ENCODE measurements at places on chromosomes 4 and X.
A peak's percentile ranks its signal among the peaks of the same experiment; 100 is the strongest.

- DNase-seq: peak; percentile 82
These were observed 87.0 kb downstream of the ANXA3 start for GRCh38 chr4:78638337-78639172.

DNA sequence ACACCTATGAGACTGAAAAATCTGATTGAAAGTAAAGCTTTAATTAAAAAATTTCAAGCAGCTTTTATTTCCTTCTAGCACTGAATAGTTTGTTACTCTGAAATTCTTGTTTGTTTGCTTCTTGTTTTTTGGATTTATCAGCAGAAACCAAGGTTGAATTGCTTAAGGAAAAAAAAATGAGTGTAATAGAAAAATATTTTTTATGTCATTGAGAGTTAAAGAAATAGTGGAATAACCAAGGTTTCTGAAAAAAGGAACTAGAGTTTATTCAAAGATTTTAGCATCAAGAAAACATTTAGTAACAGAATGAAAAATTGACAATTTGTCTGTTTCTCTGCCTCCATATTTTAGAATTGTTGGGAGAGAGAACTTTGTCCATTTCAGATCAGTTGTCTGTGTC lies 1852.2 kb downstream of the PCDH7 start:
- DNase-seq: no peak

DNA sequence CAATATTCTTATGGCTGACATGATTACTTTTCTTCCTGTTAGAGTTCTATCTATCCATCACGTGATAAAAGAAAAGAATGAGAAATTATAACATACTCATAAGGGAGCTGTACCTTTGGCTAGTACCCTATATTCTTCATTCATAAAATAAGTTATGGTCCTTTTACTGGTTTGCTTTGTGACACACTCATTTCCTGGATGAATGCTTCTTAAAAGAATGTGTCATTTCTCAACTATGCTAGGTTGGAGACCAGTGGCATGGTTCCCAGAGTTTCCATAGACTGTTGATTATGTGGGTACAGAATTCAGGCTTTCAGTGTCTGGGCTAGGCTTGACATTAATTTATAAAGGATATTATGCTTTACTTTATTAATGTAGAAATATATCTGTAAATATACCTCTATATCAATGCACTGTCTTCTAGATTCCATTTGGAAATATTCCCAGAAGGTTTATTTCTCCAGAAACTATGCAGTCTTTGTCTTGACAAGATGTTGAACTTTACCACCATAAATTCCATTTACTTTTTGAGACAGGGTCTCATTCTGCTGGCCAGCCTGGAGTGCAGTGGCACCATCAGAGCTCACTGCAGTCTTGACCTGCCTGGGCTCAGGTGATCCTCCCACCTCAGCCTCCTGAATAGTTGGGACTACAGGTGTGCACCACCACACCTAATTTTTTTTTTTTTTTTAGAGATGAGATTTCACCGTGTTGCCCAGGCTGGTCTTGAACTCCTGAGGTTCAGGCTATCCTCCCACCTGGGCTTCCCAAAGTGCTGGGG lies 23.8 kb downstream of the NUDT6 start:
- DNase-seq: no peak

- DNase-seq: no peak
These were observed 136.2 kb downstream of the CFAP299 start for GRCh38 chr4:80471756-80472155.

DNA sequence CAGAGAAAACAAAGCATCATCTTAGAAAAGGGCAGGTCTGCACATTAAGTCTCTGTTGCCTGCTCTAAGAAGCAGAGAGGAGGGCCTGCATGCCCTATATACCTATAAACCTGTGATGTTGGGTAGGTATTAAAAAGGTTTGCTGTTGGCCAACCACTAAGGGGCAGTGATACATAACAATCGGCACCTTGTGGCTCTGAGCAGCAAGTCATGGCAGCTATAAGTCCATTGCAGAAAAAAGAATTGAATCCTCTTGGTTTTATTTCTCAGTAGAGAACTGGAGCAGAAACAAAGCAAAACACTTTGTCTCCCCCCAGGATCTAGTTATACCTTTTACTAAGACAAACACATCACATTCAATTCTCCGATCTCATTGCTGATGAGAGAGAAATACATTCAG lies 1364.4 kb downstream of the STIM2 start:
- DNase-seq: no peak

DNA sequence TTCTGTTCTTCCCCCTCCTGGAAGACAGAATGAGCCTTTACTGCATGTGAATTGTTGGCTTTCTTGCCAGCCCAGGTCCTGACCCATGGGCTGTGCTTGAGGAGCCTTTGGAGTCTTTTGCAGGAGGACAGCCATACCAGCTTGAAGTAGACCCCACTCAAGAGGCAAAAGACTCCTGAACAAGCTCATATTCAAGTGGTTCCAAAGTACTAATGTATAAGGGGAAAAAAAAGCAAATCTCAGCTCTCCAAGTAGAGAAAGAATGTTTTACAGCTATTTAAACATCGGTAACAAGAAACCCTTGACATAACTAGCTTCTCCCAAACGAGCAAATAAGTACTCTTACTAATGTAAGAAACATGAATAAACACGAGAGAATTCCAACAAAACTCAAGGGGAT lies 174.9 kb upstream of the MXRA5 start:
- DNase-seq: no peak

GRCh38 chrX:150765782-150766350 lies 72.7 kb downstream of the MTMR1 start:
- DNase-seq: no peak

- no peak for DNase-seq
These were observed 174.4 kb downstream of the FHIP1A start for GRCh38 chr4:151583157-151583914.

DNA sequence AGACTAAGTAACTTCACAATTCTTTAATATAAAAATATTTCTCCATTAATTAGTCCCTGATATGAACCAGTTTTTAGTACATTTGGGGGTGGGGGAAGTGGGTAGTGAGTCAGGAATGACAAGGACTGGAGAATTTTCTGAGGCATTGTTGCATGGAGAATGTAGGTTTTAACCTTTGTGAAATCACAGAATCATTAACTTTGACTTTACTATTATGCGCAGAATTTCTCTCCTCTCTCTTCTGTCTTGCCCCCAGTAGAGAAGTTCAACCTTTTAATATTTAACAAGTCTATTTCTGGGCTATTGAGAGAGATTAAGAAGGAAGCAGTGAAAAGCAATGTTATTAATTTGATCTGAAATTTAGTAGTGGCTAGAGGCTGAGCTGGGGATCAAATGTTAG lies 597.0 kb downstream of the PCDH18 start:
- no peak for DNase-seq

DNA sequence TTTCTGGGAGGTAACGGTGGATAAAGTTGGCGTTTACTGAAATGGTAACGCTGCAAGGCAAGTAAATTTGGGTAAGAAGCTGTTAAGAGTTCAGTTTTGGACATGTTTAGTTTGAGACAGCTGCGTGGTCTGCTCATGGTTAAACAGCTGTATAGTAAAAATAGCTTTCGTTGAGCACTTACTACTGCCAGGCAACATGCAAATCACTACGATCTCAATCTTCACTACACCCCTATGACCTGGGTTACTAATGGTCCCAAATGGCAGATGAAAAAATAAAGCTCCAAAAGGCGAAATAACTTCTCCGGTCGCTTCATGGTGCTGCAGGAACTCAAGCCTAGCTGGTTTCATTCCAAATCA lies 22.2 kb downstream of the FABP2 start:
- no peak for DNase-seq

DNA sequence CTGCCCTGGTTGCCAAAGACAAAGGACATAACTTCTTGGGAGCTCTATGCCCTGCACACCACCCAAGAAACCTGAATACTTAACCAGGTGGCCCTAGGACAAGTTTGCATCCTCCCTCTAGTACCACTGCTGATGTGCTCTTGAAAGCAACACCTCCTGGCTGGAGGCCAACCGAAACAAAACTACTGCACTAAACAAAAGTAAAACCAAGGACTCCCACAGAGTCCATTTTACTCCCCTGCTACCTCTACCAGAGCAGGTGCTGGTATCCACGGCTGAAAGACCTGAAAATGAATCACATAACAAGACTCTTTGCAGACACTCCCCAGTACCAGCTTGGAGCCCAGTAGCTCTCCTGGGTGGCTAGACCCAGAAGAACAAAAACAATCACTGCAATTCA lies 941.8 kb downstream of the RAPGEF2 start:
- no peak for DNase-seq

GRCh38 chrX:151675121-151675746 lies 20.0 kb upstream of the PRRG3 start:
- no peak for DNase-seq

DNA sequence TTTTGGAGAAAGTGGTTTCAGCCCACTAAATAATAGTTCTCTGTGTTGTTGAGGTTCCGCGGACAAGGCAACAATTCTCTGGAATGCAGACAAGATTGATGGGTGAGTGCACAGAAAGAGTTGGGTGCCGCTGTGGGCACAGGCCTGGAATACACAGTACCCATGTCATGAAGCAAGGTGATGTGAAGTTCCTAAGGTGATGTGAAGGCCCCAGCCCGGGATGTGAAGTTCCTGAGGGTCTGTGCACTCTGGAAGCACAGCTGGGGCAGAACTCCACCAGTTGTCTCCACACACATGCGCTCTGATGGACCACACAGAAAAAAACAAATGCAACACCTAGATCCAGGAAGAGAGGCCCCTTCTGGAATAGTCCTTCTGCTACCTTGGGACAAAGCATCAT lies 86.6 kb upstream of the BMPR1B start:
- DNase-seq: no peak

DNA sequence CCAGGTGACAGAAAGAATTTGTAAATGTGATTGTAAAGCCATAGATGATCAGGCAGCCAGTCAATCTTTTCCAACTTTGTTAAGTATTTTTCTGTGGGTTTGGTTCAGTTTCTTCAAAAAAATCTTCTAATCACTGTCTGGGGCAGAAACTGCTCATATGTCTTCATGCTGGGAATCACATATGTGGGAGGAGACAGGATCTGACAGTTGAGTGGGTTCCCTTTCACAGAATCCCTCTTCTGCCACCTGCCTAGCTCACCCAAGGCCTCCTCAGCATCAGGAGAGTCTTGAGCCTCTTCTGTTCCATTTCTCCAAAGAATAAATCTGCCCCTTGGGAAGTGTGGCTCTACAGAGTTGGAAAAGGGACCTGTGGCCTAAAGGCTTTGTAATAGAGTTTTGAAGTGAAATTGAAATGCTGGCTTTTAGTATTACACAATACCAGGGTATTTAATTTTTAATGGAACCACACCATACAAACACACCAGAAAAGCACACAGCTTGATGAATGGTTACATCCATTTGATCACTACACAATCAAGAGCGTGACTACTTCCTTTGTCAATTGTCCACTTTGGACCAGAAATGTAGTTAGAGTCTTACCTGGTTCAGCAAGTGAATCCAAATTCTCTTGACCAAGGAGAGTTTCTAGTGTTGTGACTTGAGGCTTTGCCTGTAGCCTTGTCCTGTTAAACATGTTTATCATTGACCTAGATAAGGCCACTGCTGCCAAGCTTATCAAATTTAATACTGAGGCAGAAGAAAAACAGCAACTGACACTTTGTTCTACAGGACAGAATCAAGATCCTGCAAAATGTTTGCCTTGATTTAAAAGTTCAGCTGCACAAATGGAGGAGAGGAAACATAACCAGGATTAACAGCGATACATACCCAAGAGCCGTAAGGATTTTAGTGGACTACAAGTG lies 20.4 kb downstream of the MSMO1 start:
- DNase-seq: no peak

GRCh38 chr4:40995850-40996249 lies 218.5 kb downstream of the APBB2 start:
- no peak for DNase-seq

DNA sequence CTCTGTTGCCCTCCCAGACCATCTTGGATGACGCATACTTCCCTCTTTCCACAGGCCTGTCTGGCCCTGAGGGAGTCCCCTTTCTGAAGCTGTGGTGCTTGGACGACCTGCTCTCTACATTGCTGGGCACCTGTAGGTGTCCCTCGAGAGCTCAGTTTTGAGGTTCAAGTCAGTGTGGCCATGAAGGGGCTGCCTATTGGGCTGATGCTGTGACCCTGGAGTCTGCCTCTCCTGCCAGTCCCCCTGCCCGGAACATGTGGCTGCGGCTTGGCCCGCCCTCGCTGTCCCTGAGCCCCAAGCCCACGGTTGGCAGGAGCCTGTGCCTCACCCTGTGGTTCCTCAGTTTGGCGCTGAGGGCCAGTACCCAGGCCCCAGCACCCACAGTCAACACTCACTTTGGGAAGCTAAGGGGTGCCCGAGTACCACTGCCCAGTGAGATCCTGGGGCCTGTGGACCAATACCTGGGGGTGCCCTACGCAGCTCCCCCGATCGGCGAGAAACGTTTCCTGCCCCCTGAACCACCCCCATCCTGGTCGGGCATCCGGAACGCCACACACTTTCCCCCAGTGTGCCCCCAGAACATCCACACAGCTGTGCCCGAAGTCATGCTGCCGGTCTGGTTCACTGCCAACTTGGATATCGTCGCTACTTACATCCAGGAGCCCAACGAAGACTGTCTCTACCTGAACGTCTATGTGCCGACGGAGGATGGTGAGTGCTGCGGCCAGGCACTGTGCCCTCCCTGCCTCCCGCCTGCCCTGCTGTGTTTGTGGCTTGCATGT lies 3.0 kb downstream of the NLGN3 start:
- DNase-seq: peak; percentile 1

GRCh38 chr4:106303548-106304281 lies 12.3 kb downstream of the TBCK start:
- DNase-seq: no peak

GRCh38 chr4:83757121-83757621 lies 221.3 kb downstream of the GPAT3 start:
- DNase-seq: no peak

- DNase-seq: no peak
These were observed 128.1 kb downstream of the LAS1L start for GRCh38 chrX:65406532-65406931.

GRCh38 chr4:108070775-108071174 lies 81.1 kb downstream of the HADH start:
- no peak for DNase-seq

DNA sequence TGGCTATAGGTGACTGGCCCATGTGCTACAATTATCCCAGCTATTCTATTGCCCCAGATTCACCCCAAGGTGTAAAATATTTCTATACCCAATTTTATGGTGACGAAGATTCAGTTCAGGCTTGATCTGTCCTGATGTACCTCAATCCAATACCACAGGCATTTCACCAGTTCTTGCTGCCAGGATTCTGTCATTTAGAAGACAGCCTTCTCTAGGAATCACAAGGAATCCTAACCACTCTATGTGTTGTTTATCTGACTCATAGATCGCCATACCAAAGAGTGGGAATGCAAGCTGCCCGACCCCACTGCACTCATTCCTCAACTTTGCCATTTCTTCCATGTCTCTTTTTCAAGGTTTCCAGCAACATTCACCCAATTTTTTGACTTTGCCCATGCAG lies 355.0 kb upstream of the EMCN start:
- DNase-seq: no peak

DNA sequence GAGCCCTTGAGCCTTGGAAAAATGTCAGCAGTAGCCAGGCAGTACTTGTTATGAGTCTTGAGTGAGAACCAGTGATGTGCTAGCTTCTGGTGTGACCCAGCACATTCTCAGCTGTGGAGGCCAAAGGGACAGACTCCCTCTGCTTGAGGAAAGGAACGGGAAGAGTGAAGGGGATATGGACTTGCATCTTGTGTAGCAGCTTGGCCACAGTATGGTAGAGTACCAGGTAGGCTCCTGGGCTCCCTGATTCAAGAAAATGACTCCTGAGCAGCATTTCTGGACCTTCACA lies 1601.9 kb upstream of the ADGRL3 start:
- no peak for DNase-seq
